Aorta (tissue), 5 donors: ENCODE measurements at places on chromosomes 1 and 21. TPM values are rescaled to one million over a fixed set of nuclear protein-coding genes. Genes with fewer than 3 reads are reported as not detected.

DNA sequence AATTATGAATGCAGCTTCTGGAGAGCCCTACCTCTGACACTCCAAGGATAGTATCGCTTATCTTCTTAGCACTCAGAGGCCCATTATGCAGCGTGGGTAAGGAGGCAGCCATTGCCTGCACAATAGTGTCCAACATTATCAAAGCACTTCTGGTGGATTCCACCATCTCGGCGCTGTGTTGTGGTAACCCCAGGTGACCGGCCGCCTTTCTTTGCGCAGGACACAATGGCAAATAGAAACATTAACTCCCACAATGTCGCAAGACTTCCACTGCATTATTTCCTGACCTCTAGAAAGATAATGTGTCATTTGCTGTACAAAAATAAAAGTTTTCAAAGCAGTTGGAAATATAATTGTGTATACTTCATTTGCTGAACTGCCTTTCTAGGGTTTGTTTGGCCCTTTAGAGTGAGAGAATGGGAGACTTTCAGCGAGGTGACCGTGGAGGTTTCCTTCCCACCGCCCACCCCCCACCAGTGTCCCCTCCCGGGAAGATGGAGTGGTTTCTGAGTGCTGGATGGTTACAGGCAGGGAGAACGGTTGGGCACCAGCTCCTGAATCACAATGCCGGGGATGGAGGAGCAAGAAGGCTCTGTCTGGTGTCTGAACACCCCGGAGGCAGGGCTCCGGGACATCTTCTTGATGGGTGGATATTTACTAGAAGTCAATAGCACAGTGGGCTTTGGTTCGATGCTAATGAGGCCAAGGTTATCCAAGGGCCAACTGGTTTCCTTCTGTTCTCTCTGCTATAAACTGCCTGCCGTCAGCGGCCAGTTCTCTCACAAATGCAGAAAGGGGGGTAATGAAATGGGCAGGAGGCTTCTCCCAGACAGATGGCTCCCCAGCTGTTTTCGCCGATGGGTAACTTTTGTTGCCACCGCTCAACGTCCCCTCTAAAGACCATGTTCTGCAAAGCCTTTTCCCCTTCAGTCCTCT, 215.4 kb upstream of the PROX1 start:
- no peak for DNase-seq

DNA sequence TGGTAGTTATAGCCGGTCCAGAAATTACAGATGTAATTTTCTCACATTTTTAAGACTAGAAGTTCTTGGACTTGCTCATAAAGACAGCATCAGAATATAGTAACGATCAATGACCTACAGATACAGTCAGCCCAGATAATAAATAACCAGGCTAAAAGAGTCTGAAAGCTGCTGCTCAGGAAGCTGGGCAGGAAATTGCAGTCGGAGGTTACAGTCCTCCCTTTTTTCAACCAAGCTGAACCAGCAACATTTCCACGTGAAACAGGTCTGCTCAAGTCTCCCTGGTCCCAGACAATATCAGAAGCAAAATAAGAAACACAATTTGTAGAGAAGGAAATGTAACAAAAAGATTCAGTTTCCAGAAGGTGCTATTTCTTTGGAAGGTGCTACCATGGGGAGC, 457.4 kb downstream of the SIPA1L2 start:
- no peak for DNase-seq

- peak; percentile 45 for DNase-seq
Measured at GRCh38 chr1:225842788-225843425, 33.0 kb downstream of the EPHX1 start.

DNA sequence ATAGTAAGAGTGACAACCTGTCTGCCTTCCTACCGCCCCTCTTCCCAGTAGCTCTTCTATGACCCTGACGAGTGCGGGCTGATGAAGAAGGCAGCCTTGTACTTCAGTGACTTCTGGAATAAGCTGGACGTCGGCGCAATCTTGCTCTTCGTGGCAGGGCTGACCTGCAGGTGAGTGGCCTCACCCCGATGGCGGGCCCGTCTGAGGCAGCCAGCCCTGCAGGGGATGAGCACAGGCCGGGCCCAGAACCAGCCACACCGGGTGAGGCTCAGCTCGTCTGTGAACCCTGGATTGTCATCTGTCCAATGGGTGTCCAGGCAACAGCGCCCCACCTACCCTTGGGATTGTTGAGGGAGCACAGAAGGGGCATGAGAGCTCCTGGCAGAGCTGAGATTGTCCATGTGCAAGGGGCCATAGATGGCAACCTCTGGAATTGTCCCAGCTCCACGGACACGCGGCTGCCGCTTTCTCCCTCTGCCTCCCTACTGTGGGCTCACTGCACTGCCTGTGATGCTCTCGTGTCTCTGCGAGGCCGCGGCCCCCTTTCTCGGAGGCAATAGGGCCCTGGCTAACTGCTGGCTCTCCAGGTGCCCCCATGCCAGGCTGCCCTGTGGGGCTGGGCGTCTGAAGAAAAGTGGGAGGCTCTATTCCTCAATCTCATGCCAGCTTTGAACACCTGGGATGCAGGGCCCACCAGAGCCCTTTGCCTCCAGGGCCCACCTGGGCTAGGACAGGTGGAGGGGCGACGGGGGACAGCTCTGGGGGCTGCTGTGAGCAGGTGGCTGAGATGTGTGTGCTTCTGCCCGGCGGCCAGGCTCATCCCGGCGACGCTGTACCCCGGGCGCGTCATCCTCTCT, 50.0 kb upstream of the LRRC3 start:
- DNase-seq: peak; percentile 74

- DNase-seq: no peak
Measured at GRCh38 chr1:161943737-161944136, 79.9 kb downstream of the OLFML2B start.

DNA sequence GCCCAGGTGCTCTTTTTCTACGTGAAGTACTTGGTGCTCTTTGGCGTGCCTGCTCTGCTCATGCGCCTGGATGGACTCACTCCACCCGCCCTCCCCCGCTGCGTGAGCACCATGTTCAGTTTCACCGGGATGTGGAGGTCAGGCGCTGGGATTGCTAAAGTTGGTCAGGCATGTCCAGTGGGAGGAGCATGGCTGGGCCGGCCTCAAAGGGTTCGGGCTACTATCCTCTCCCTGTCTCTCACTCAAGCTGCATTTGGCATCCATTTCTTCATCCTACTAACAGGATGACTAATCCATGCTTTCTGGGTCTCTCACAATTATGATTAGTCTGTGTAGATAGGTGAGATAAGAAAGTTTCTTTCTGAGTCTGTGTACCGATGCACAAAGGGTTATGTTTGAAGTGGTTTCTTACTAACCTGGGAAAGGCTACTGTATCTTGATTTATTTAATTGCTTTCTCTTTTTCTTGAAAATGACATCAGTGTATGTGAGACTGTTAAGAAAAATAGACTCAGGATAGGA, 135.9 kb downstream of the HHAT start:
- DNase-seq: no peak

DNA sequence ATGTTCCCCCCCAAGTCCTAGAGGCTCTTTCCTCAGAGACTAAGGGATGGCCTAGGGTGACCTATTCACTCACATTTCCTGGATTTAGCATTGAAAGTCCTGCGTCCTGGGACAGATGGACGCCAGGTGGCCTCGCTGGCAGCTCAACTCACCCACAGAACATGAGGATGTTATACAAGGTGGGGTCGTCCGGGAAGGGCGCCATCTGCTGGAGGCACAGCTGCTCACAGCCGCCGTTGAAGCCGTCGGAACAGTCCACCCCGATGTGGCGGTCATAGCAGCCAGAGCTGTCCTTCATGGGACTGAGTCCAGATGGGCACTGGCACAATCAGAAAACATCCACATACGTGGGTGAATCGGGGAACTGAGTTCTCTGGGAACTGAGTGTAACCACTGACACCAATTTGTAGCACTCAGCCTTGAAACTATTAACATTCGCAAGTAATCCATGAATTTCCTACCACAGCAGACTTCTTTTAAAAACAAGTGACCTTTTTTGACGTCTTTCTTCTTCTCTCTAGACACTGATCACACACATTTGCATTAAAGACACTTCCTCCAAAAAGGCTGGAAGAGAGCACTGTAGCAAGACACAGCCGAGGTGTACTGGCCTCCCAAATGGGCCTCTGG, 215.4 kb downstream of the ASTN1 start:
- DNase-seq: peak; percentile 83

Gene LAMB3
- 5.2 TPM for polyA plus RNA-seq

GRCh38 chr1:1270813-1271212, 2.8 kb downstream of the UBE2J2 start:
- DNase-seq: no peak

GRCh38 chr1:83083589-83084224, 915.2 kb downstream of the TTLL7 start:
- DNase-seq: no peak

DNA sequence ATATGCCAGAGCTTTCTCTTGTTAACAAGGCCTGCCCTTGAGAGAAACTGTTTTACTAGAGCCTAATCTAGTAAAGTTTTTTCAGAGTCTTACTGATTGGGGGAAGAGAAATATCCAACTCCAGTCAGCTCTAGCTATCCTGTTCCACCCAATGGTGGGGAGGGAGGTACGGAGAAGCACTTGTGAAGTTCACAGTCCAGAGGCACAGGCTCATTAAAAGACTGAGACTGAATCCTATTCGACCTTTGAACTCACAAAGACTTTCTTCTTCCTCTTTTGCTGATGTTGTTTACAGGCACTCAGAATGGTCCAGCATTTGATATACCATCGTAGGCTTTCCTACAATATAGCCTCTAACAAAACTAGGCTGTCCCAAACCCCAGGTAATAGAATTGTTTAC, 15.5 kb upstream of the SFT2D2 start:
- no peak for DNase-seq

DNA sequence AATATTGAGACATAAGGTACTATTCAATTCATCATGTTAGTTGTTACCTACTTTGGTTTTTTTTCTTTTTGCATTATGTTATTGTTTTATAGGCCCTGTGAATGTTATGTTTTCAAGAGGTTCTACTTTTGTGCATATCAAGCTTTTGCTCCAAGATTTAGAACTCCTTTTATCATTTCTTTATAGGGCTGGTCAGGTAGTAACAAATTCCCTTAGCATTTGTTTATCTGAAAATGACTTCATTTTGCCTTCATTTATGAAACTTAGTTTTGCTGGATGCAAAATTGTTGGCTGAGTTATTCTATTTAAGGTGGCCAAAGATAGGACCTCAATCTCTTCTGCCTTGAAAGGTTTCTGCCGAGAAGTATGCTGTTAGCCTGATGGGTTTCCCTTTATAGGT, 21.3 kb upstream of the MAB21L3 start:
- DNase-seq: no peak

DNA sequence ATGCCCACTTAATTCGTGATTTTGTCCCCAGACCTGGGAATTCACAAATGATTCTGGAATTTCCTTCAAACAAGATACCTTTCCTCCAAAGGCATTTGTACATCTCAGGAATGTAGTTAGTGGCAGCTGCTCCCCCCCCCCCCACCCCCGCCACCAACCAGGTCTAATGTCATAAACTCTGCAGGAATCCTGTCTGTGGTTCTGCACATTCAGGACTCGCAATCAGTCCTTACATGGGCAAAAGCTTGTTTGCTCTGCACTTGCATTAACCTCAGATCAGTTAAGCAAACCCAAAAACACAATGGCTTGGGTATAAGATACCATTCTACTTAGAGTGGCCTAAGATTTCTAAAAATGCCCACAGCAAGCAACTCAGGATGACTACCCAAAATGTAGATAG, 143.8 kb downstream of the TGFB2 start:
- DNase-seq: no peak

GRCh38 chr21:29490016-29490415, 191.3 kb downstream of the BACH1 start:
- no peak for DNase-seq

DNA sequence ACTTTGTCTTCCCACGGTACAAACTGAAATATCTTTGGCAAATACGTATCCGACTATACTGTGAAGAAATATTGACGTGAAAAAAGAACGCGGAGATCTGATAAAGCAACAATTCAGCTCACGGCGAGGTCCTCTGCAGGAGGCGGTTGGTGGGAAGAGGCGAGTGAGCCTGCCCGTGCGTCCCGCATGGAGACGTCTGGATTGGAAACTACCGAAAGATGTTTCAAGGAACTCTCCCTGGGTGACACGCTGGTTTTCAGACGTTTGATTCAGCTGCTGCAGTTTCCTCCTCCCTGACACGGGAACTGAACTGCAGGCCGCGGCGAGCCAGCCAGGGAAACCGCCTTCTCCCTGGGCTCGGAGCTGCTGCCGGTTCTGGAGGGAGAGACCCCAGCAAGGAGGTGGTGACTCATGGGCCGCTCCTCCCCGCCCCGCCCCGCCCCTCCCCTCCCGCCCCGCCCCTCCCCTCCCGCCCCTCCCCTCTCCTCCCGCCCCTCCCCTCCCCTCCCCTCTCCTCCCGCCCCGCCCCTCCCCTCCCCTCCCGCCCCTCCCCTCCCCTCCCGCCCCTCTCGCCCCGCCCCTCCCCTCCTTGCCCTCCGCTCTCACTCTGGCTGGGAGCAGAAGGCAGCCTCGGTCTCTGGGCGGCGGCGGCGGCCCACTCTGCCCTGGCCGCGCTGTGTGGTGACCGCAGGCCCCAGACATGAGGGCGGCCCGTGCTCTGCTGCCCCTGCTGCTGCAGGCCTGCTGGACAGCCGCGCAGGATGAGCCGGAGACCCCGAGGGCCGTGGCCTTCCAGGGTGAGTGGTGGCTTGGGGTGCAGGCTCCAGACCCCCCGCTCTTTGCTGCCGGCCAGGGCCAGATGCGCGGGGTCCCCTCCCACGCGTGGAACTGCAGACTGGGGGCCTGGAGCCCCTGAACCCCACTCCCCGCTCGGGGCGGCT, at the start of gene COL6A1:
Gene COL6A1 (plus strand): TSS at position 620 of the 941 bp plus-strand sequence. CDS start 81 bp downstream, at position 701.
- DNase-seq: peak; percentile 93

DNA sequence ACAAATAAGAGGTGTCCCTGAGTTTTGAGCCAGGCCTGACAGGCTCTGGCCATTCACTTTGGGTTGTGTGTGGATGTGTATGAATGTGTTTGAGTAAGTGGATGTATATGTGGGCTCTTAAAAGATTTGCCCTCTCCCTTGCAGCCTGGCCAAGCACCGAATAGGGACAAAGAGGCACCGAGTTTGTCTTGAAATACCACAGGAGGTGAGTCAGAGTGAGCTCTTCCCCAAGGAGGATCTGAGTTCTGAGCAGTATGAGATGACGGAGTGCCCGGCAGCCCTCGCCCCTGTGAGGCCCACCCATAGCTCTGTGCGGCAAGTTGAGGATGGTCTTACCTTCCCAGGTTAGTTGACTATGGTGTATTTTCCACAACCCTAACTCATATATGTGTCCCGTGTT, 19.0 kb downstream of the KDM4A start:
- no peak for DNase-seq

GRCh38 chr1:222920169-222920568, 105.3 kb downstream of the DISP1 start:
- no peak for DNase-seq

DNA sequence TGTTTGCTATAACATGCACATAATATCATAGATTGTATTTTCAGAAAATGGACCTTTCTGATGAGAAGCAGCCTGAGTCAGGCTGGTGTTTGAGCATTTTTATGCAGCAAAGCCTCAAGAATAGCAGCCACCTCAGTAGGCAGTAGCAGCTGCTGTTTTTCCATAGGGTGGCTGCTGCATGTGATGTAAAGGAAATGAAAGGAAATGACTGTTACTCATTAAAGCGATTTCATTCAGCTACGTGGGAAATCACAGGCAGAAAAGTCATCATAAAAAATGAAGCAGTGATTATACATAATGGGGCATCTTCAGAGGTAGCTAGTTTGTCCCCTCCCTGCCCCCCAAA, 110.4 kb downstream of the PATJ start:
- DNase-seq: no peak

Gene CNST
- polyA plus RNA-seq: 6.9 TPM

Gene EDEM3
- polyA plus RNA-seq: 15.4 TPM

Gene CHIA
- not detected for polyA plus RNA-seq

- DNase-seq: peak; percentile 67
Measured at GRCh38 chr1:60073605-60074278, at the start of gene C1orf87. Gene C1orf87 (minus strand): TSS chr1:60073770. CDS start chr1:60072643, 1,127 bp downstream.

Gene ZFP69B
- 0.54 TPM for polyA plus RNA-seq
